Glutamatergic neuron (in vitro differentiated cells): ENCODE measurements at places on chromosomes 6 and 20. TPM values are rescaled to one million over a fixed set of nuclear protein-coding genes. Genes with fewer than 3 reads are reported as not detected.

TRIM10 gene
- total RNA-seq, result not detected

DNA sequence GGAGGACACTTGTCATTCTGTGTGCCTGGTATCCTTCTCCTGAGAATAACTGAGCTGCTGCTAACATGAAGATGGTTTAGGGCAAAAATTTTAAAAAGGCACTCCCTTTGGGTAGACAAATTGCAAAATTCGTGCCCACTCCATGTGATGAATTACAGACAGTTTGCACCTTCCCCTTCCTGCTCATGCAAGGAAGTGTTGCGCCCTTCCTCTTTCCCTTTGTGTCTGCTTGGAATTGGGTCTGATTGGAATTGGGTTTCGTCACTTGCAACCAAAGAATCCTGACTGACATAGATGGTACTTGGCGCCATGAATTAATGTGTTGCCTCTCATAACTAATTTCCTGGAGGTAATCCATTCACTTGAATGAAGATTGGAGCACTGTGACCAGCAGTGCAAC is 62.3 kb upstream of the SHLD1 start:
- no peak for DNase-seq

DNA sequence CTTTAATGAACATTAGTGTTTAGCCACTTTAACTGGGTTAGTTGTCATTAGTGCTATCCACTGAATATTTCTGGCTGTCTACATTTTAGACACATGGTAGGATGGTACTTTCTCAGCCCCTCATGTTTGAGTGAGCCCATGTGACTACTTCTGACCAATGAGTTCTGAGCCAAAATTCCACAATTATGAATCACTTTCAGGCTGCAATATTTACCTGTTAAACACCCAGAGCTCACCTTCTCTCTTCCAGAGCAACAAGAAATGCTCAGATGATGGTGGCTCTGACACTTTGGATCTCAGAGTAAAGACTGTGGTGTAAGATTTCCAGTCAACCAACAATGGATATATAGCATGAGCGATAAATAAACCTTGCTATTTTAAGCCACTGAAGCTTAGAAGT is 24.8 kb downstream of the SPACA1 start:
- DNase-seq, result no peak

GRCh38 chr6:83062225-83062624 is 3.4 kb downstream of the UBE3D start:
- DNase-seq, result no peak

GRCh38 chr6:41789390-41789724 is 1.9 kb downstream of the TOMM6 start:
- no peak for DNase-seq

TLDC2 gene
- total RNA-seq, result not detected

- no peak for DNase-seq
Observed at GRCh38 chr20:12086359-12086758, 168.7 kb downstream of the BTBD3 start.

GSS gene
- total RNA-seq, result 28.2 TPM

- DNase-seq, result no peak
Observed at GRCh38 chr20:34096699-34097444, 15.2 kb downstream of the EIF2S2 start.

- no peak for DNase-seq
Observed at GRCh38 chr6:136547336-136547735, 2.9 kb downstream of the MAP7 start.

GRCh38 chr6:138600726-138601125 is 101.4 kb upstream of the NHSL1 start:
- no peak for DNase-seq

GRCh38 chr6:106178900-106179299 is 92.8 kb downstream of the PRDM1 start:
- DNase-seq, result no peak
